ENCODE measurements at places on chromosomes 5 and 9.

DNA sequence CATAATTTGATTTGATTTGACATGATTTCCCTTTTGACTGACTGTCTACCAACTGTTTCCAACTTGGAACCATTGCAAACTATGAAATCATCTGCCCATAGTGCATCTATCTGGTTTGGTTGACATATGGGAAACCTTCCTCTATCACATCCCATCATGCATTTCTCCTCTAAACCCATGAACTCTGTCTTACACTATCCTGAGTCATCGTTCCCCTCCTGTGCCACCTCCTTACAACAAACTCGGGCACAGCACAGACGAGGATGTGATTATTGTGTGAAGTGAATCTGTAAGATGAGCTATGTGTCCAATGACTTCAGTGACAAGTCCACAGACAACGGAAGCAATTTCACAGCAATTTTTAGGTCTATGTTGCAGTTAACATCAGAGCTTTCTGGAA is 126.1 kb downstream of the NPR3 start:
- no peak for DNase-seq

- DNase-seq, result no peak
Observed at GRCh38 chr9:96253059-96253696, 48.8 kb downstream of the HSD17B3 start.

- DNase-seq, result no peak
Observed at GRCh38 chr5:148792744-148793143, 33.7 kb upstream of the ADRB2 start.

- no peak for DNase-seq
Observed at GRCh38 chr5:305050-305449, 16.5 kb upstream of the AHRR start.

DNA sequence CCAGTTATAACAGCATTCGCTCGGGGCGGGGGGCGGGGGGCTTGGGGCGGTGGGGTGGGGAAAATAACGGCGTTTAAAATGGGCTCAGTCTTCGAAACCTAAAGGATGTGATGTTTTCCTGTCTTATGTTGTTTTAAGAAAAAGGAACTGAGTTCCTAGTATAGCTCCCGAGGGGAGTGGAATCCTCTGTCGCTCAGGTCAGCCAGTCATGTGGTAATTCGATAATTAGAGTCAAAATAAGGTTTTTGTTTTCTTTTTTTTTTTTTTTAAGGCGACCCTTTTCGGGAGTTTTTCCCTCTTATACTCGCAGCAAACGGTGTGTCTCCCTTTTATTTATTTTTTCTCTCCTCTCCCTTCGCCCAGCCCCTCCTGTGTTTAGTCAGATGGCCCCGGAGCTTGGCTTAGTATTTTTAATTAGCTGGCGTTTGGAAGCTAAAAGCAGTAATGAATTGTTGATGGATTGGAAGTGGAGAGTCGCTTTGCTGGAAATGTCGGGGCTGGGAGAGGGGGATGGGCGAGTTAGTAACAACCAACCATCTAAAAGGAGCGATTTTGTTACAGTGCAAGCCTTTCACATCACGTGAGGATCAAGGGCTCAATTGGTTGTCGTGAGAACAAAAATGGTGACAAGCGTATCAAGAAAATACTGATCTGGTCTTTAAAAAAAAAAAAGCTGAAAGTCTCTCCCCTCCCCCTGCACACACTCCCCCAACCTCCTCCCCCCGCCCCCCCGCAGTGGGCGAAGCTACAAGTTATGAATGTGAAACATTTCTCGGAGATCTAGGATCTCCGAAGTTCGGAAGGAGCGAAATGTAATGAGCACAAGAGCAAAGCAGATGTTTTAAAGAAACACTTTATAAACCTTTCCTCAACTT is 714 bp upstream of the ZNF608 start:
- peak; percentile 83 for DNase-seq

DNA sequence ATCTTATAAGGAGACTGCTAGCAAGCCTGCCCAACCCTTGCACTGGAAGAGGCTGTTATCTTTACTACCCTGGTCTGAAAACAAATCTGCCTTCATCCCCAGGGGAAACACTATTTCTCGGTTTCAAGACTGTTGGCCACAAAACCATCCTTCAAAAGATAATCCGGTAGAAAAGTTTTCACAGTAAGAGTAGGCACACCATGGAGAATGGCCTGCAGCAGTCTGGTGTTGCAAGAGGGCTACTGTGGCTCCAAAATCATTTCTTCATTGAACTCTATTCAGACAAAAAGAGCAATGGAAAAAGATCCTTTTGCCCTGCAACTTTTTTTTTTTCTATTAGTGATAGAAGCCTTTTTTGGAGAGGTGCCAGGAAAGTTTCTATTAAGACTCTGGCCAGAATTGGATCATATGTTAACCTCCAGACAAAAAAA is 163.9 kb downstream of the ARHGEF28 start:
- no peak for DNase-seq

- DNase-seq, result no peak
Observed at GRCh38 chr9:121071756-121072421, 2.9 kb upstream of the CNTRL start.

- no peak for DNase-seq
Observed at GRCh38 chr9:110877374-110877773, 160.9 kb downstream of the LPAR1 start.

DNA sequence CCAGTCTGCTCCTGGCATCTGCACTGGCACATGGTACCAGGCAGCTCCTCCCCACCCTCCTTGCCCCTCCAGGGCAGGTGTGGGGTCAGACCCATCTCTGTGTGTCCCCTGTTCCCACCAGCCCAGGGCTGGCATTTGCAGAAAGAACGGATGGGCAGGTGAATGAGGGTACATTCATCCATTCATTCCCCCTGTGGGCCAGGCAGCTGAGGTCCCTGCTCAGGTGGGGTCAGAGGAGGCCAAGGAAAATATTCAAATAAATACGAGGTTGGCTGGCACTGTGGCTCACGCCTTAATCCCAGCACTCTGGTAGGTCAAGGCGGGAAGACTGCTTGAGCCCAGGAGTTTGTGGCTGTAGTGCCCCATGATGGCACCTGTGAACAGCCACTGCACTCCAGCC is 25.0 kb upstream of the PHYKPL start:
- no peak for DNase-seq

GRCh38 chr9:36258996-36259533 is 817 bp upstream of the GNE start:
- peak; percentile 15 for DNase-seq

DNA sequence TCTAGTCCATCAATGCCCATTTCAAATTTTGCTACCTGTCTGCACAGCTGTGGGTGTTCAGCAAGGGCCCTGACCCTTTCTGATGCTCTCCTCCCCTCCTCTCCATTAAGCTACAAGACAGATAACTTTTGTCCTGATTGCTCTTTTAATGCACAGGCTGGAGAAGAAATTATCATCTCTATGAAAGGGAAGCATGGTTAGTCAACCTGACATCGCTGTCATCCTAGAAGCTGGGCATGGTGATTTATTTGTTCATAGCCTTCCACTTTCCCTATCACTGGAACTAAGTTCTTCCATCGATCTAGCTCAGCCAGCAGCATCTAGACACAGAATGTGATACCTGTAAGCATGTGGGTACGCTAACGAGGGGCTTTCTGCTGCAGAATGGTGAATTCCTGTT is 50.1 kb downstream of the SLIT3 start:
- no peak for DNase-seq

GRCh38 chr5:68408345-68408871 is 192.9 kb downstream of the PIK3R1 start:
- DNase-seq, result no peak

- peak; percentile 28 for DNase-seq
Observed at GRCh38 chr5:94849821-94850736, 231.6 kb downstream of the SLF1 start.

- DNase-seq, result no peak
Observed at GRCh38 chr5:62790348-62790747, 211.7 kb downstream of the LRRC70 start.

- DNase-seq, result no peak
Observed at GRCh38 chr9:107438211-107439031, 51.1 kb downstream of the KLF4 start.

- no peak for DNase-seq
Observed at GRCh38 chr5:110738503-110738811, 350 bp upstream of the SLC25A46 start.

GRCh38 chr5:125607018-125607417 is 816.2 kb upstream of the GRAMD2B start:
- DNase-seq, result no peak

GRCh38 chr9:4831944-4832343 is 39.2 kb downstream of the RCL1 start:
- no peak for DNase-seq

DNA sequence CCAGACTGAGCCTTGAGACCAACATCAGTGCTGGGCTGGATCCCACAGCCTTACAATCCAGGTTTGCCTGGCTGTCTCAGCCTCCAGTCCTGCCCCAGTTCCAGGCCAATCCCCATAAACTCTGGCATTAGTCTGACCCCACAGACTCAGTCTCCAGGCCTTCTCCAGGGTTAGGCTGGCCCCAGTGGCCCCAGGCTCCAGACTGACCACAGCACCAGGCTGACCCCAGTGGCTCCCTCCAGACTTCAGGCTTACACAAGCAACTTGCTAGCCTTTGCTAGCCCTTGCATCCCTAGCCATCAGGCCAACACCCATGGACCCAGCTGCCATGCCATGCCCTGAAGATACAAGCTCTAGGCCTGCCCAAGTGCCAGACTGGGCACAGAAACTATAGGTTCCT is 1326.0 kb upstream of the C9orf72 start:
- DNase-seq, result no peak

DNA sequence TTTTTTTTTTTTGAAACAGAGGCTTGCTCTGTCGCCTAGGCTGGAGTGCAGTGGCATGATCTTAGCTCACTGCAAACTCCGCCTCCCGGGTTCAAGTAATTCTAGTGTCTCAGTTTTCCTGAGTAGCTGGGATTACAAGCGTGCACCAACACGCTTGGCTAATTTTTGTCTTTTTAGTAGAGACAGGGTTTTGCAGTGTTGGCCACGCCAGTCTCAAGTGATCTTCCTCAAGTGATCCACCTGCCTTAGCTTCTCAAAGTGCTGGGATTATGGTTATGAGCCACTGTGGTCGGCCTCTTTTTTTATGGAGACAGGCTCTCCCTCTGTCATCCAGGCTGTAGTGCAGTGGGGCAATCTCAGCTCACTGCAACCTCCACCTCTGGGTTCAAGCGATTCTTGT is 82.9 kb downstream of the RAB24 start:
- DNase-seq, result no peak

- DNase-seq, result no peak
Observed at GRCh38 chr9:5446451-5447236, 3.7 kb upstream of the CD274 start.

DNA sequence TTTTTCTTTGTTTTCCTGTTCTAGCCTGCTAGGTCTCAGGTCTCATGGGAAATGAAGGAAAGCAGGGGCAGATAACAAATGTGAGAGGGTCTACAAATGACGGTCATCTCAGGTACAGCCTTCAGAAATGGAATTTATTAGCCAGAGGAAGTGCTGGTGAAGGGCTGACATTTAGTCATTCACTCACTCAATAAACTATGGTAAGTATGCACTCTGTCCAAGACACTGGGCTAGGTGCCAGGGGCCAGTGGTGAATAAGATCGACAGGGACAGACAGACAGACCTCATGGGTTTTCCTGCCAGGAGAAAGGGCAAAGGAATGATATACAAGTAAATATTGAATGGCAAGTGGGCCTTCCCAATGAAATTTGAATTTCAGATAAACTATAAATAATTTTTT is 6.3 kb downstream of the PDE6A start:
- peak; percentile 89 for DNase-seq

- no peak for DNase-seq
Observed at GRCh38 chr9:114888607-114889006, 41.8 kb downstream of the TNFSF8 start.

GRCh38 chr5:7629561-7629960 is 221.4 kb downstream of the CFAP90 start:
- no peak for DNase-seq

DNA sequence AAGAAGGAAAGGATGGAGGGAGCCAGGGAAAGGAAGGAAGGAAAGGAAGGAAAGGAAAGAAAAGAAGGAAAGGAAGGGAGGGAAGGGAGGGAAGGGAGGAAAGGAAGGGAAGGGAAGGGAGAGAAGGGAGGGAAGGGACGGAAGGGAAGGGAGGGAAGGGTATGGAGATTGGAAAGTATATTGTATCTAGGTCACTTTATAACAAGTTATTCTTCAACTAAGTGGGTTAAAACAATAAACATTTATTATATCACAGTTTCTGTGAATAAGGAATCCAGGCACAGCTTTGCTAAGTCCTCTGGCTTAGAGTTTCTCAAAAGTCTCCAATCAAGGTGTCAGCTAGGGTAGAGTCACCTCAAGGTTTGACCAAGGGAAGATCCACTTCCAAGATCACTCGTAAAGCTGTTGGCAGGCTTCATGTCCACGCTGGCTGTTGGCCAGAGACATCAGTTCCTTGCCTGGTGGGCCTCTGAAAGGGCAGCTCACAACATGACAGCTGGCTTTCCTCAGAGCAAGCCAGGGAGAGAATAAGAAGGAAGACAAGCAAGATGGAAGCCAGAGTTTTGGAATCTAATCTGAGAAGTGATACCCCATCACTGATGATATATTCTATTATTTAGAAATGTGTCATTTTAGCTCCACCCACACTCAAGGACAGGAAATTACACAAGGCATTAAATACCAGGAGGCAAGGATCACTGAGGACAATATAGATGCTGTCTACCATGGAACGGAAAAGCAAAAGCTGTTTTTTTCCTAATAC is 105.1 kb downstream of the DEPDC1B start:
- DNase-seq, result no peak

- DNase-seq, result no peak
Observed at GRCh38 chr5:158819840-158820620, 279.7 kb downstream of the EBF1 start.

GRCh38 chr5:38595132-38595745 is 38.8 kb upstream of the LIFR start:
- DNase-seq, result no peak

DNA sequence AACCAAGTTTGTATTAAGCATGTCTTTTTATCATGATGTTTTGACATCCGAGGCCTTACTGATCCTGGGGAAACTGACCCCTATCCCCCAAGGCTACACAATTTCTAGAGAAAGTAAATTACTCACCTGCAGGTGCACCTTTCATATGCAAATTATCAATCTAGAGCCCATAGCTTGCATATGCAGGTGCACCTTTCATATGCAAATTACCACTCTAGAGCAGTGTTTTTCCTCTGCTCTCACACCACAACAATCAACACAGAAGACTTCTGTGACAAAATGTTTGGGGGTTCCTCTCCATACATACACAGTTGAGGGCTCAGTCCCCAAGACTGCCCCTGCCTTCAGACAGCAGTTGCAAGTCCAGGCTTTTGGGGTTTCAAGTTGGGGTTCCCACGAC is 203.7 kb upstream of the RORB start:
- no peak for DNase-seq

DNA sequence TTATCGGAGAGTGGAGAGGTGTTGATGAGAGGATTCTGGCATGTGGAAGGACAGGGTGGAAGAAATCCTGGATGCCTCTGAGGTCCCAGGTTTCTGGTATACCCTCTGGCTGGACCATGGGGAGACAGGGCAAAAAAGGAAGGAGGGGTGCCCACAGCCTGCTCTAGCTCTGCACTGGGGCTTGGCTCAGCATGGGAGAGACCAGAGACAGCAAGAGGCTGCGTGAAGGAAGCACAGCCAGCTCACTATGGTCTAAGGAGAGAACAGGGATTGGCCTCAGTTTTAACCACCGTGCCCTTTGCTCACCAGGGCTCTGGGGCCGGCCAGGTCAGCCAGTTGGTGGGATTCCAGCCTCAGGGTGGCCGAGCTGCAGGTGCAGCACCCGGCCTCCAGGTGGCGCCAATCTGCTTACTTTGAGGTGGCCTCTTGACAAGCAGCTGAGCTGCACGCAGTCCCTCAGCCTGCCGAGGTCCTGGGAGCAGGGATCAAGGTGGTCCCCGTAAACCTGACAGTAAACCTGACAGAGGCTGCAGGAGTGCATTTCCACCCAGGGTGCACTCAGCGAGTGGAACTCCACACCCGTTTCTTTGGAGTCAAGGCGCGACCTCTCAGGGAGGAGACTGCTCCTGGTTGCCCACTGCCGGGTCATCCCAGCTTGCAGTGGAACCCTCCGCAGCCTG is 25.0 kb upstream of the SPTLC1 start:
- DNase-seq, result peak; percentile 69

Data from ACHN (cell line).